ENCODE measurements at places on chromosomes 11 and 22.

- peak; percentile 2 for DNase-seq
These were observed 36.8 kb downstream of the ALG9 start for GRCh38 chr11:111834432-111835163.

DNA sequence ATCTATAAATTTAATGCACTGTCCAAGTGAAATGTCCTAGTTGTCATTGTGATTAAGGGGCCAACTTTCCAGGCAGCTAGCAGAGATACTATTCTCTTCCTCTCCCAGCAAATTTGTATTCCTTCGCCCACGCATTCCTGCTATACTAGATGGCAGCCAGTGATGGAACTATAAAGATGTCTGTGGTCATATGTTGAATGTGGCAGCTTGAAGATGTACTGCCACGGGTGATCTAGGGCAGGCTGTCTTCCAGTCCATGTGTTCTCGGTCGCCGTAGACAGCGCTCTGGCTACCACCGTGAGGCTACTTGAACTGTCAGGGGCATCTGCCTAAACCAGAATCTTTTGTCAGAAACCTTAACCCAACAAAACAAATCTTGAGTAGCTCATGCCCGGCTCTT is 8.3 kb upstream of the SIDT2 start:
- DNase-seq, result no peak

DNA sequence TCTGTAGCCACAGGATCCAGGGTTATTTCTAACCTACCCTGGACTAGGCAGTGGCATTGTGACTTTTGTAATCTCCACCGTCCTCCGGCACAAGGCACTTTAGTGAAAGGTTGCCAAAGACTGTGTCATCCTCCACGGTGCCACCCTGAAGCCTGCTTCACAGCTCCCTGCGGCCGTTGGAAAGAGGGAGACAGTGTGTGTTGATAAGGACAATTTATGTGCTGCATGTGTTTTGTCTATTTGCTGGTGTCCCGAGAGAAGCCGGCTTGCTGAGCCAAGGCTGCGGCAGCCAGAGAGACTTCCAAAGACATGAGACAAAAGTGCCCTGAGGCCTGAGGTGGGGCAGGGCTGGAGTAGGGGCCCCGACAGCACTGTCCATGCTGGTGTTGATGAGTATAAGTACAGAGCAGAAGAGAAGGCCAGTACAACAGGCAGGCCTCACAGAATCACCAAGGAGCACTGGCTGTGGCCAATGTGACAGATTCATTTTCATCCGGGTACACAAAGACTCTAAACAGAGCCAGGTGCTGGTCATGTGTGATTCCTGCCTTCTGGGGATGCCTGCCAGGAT is 40.9 kb downstream of the GALNT18 start:
- DNase-seq, result no peak

GRCh38 chr11:39365809-39366436 is 2093.5 kb downstream of the LRRC4C start:
- DNase-seq, result peak; percentile 31

Data from fibroblast of skin of right quadriceps (primary cell).